ENCODE measurements at places on chromosomes 6 and 20.
A peak's percentile ranks its signal among the peaks of the same experiment; 100 is the strongest.

GRCh38 chr20:32462900-32463641 lies 104.9 kb downstream of the ASXL1 start:
- DNase-seq: peak; percentile 27

DNA sequence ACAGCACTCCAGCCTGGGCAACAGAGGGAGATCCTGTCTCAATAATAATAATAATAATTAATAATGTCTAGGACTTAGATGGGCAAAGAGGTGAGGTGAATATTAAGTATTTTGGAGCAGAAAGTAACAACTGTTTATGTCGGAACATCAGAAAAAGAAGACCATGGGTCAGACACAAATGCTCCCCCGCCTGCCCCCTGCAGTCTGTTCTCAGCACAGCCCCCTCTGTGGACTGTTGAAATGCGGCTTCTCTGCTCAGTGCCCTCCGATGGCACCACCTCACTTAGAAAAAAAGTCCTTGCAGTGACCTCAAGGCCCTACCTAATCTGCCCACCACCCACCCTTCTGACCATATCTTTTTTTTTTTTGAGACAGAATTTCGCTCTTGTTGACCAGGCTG lies 5.2 kb upstream of the ETV7 start:
- no peak for DNase-seq

DNA sequence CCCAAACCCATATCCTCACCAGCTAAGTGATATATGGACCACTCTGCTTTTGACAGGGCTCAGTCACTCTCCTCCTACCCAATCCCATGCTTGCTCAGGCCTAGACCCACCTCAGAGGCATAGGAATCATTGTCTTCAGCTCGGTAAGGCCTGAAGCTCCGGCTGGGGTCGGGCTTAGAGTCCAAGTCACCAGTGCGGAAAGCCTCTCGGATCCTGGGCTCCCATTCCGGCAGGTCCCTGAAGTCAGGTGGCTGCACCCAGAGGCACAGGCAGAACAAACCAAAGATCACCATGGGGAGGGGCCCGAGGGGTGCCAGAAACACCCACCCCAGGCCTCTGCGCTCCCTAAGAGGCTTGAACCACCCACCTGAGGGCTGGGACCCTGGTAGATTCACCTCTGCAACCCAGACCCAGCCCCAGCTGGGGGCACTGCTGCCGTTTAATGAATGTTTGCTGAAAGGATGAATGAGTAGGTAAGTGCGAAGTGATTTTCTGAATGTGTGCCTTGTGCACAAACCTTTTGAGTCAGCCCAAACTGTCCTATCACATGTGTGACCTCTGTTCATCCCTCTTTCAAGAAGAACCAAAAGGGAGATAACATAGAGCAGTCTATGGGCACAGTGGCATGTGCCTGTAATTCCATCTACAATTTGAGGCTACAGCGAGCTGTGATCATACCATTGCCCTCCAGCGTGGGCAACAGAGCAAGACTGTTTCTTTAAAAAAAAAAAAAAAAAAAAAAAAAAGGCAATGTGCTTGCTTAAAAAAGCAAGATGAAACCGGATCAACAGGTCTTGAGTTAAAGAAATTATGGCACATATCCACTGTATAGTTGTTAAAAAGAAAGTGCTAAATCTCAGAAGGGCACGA lies 39.3 kb upstream of the DSN1 start:
- DNase-seq: no peak

GRCh38 chr6:21777846-21778245 lies 184.3 kb downstream of the SOX4 start:
- no peak for DNase-seq

DNA sequence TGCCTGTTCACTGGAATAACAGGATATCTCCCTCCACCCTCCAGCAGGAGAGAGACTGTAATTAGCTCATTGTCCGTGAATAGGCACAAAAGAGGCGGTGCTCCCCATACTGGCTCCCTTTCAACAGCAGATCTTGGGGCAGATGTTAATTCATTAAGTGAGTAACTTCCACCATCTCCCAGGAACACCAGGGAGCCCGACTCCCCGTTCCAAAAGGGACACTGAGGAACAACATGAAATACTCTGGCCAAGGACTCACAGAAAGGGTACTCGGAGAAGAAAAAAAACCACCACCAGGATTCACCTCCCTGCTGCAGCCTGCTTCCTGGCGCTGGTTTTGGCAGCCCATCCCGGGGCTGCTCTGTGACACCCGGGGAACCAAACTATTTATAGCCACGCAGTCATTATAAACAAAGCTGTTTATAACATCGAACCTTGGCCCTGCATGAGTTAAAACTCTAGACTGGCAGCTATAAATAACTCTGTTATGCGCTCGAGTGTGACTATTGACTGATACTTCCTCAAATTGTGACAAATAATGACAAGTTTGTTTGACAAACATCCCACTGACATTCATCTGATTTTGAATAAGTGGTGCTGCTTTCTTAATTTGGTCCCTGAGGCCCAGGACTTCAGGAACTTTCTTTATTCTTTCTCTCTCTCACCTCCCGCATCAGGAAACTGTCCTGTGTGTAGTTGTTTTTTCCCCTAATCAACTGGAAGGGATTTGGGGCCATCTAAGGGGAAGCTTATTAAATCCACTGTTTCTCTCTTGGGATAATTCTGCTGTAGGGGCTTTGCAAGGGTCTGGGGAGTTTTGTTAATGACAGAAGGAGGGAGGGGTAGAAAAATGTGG lies 521.6 kb downstream of the CD83 start:
- DNase-seq: no peak

DNA sequence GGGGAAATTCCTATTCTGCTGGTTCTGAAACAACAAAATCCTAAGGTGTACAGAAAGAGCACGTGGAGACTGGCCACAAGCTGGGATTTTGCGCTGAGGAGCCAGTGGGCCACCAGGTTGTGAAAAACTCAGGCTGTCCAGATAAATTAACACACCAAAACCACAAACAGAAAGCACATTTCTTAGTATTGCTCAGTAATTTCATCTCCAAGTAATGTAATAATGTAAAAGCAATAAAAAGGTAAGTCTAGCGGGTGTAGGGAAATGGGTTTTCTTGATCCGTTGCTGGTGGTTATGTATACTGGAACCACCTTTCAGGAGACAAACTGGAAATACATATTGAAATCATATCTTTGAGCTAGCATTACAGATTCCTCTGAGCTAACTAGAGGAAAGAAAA lies 195.6 kb upstream of the CNR1 start:
- DNase-seq: no peak

DNA sequence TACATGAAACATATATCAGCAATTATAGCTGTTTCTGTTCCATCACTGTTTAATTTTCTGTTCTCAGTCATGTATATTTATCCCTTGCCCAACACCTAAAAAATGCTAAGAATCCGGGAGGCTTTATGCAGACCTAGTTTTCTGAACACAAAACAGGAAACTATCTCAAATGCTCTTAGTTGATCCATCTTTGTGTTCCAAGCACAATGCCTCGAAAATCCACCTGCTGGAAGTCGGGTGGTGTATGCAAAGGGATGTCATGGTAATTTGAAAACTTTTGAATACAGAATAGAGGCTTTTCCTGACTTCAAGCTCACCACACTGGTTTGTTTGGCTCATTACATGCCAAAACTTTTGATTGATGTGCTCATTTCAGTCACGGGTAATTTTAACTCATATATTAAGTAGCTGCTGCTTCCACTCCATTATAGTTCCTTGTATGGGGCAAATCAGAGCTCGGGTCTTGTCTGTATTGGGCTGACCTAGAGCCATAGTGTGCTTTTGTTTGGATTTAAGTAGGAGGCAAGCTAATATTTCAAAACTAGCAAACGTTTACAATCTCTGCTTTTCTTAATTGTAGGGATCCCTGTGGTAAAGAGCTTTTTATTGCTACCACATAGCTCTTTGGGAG lies 646.5 kb upstream of the EPHA7 start:
- no peak for DNase-seq

- no peak for DNase-seq
These were observed 29.7 kb downstream of the CEP162 start for GRCh38 chr6:84197708-84198107.

GRCh38 chr6:30019819-30020218 lies 41.2 kb upstream of the POLR1H start:
- DNase-seq: no peak

DNA sequence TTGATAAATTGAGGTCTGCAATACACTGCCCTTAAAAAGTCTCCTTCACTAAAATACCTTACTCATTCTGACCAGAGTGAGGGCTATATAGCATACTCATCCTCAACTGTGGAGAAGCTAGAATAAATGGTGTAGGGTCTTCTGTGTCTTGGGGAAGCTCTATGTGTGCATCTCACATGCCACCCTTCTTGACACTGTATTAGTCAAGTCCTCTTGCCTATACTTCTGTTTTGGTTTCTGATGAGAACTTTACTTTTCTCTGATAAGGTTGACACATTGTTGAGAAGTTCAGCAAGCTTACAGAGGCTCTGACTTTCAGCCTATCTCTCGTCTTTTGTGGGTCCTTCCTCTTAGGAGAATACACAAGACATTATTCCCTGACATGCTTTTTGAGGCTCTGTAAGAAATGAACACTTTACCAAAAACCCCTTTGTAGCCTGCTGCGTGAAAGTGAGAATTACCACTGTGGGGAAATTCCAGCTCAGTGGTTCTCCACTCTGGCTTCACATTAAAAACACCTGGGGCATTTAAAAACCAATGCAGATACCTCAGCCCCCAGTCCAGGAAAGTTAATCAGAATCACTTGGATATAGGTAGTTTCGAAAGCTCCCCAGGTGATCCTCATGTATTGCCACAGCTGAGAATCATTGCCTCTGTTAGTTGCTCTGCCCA lies 372.1 kb upstream of the HS3ST5 start:
- no peak for DNase-seq

DNA sequence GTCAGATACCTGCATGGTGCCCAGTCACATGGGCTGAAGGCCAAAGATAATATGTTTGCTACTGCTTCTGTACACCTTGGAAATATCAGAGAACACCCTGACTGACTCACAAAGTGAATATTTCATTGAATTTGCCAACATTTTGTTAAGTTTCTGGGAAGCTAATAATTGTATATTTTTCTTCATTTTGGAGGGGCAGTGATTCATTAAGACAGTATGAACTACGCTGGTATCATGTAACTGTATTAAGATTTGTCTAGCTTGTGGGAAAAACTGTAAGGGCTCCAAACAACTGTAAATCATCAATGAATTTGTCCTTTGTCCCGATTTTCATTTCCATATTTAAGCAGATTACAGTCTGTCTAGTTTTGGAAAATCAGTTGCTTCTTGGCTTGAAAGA lies 102.3 kb upstream of the CCN2 start:
- no peak for DNase-seq

DNA sequence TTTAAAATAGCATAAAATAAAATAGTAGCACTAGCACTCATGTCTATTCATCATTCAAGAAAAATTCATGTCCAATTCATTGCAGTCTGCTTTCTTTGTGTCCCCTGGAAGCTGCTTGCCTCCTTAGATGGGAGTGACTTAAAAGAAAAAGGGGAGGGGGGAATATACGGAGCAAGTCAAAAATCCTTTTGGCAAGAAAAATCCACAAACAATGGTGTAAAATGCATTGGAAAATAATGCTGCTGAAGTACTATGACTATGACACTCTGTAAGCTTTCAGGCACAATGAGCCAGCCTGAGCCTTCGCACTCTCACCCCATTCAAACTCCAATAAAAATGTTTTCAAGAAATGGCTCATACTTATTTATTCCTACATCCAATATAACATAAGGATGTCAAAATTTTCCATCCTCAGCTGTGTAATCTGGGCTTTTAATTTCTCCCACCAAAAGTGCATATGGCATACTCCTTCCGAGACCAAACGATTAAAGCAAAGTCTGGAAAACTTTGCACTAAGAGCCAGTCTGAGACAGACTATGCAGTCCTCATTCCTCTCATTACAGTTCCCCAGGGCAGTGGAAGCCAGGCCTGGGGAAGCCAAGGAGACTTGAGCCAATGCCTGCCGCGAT lies 790 bp downstream of the NEDD9 start:
- DNase-seq: peak; percentile 29

DNA sequence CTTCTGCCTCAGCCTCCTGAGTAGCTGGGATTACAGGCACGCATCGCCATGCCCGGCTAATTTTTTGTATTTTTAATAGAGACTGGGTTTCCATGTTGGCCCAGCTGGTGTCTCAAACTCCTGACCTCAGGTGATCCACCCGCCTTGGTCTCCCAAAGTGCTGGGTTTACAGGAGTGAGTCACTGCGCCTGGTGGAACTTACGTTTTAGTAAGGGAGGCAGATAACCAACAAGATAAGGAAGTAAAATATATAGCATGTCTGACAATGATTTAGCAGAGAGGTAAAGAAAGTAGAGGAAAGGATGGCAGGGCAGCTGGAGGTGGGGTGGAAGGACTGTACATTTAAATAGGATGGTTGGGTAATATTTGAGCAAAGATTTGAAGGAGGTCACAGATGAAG lies 12.8 kb upstream of the MYMX start:
- no peak for DNase-seq

- peak; percentile 77 for DNase-seq
These were observed at the start of gene DNPH1 for GRCh38 chr6:43228951-43229802. DNPH1 (minus strand) TSS chr6:43229481; CDS start chr6:43229456, 25 bp downstream.

DNA sequence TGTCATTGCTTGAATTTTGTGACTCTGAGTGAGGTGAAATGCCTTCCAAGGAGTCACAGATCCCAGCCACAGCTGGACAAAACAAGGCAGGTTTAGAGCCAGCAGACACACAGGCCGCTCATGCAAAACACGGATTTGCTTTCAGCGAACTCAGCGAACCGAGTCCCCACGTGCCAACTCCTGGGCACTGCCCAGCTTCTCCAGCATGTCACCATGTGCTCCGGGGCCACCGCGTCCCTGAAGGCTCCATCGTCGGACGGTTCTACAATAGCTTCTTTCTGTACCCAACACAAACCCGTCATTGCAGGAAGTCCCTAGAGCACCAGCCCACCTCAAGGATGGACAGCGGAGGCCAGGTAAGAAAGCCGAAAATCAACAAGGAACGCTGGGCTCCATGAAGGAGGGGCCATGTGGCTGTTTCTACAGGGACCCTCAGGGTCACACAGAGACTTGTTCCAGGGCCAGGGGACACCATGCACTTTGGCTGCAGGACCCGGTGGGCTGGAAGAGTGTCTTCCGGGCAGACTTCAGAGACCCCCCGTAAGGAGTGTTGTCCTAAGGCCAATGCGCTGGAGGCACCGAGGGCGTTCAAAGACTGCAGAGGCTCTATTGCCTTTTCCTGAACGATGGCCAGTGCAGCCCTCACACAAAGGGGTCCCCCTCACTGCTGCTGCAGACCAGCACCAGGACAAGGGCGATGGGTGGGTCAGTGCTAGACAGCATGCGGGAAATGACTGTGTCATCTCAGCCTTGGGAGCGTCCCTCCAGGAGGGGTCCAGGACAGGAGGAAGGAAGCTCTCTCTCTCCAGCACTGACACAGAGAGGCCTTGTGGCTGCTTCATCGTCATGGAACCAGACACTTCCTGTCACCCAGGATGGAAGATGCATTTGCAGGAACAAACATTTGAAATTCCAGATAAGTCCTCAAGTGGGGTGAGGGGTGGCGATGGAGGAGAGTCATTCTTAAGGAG lies 19.8 kb downstream of the DACT2 start:
- DNase-seq: no peak

DNA sequence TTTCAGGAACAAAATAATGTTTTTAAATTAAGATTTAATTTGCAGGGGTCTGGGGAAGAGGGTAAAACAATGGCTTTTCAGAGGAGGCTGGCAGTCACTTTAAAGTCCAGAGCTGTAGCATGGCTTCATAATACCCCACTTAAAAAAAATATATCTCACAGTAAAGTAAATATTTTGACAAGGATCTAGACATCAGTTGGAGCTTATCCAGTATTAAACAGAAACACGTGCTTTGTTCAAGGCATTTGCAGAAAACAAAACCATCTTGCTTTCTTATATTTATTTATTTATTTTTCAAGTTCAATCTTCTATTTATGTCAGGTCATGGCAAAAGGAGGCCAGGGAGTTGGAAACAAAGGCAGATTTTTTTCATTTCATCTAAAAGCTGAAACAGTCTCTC lies 53.3 kb upstream of the PRL start:
- no peak for DNase-seq

- DNase-seq: no peak
These were observed 15.2 kb upstream of the SPAG4 start for GRCh38 chr20:35600176-35600992.

All from 8988T (cell line).